Nucleus accumbens (tissue), 56 donors: ENCODE measurements at places on chromosomes 5 and 9.

DNA sequence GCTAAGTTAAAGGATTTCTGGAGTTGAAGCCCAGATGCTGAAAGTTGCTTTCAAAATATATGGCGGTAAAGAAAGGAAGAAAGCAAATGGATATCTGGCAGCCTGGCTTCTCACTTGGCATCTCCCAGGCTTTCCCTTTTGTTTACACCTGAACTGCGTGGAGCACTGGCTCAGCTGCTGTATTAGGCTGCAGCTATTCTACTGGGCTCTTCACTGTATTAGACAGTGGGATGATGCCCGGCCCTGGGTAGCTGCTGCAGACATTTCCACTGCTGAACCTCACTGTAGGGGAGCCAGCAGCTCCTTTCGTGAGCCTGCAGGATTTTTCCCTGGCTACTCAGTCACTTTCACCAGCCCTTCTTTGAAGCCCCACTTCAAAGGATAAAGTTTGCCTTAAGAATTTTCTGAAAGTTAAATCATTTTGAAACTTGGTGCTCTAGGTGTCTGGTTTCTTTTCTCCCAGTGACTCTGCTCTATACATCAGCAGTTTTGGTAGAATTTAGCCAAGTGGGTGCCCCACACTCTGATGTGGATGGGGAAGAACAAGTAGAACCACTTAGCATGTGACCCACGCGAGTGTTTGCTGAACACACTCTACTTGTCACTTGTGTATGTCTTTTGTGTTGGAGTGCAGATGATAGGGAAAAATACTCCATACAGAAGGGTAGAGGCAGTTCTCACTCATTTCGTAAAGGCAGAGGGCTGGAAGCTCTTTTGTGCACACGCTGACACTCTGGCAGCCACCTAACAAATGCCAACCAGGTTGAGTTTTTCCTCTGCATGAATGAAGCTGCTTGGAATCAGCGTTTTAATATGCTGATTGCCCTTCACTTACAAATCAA, 49.9 kb downstream of the C9orf152 start:
- DNase-seq = no peak

- peak; percentile 13 for DNase-seq
Measured at GRCh38 chr5:141681695-141682641, at the start of gene ARAP3. TSS of gene ARAP3 (minus strand) at chr5:141682230. CDS start at chr5:141680486, 1,744 bp downstream.

- no peak for DNase-seq
Measured at GRCh38 chr9:33304362-33304761, 14.0 kb downstream of the NFX1 start.

DNA sequence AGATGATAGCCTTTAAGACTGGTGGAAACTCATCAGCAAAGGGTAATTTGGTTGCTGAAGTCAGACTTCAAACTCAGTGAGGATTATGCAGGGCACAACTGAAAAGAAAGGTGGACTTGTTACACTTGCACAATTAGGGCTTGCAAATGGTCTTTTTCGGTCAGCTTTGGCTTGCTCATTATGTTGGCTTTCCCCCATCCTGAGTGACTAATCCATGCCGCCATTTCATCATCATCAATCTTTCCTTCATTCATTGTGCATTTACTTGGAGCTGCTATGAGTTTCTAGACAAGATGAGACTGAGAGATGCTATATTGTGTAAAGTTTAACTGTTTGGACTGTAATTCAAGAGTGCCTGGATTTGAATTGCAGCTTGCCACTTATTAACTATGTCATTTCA, 134.8 kb upstream of the PPP1R2B start:
- no peak for DNase-seq

- no peak for DNase-seq
Measured at GRCh38 chr9:121120386-121120785, 45.6 kb downstream of the CNTRL start.

- no peak for DNase-seq
Measured at GRCh38 chr5:16245956-16246355, 66.4 kb upstream of the MARCHF11 start.

- no peak for DNase-seq
Measured at GRCh38 chr5:137279521-137280231, 219.4 kb downstream of the SPOCK1 start.

GRCh38 chr5:66209794-66210193, 65.7 kb downstream of the SREK1 start:
- no peak for DNase-seq

DNA sequence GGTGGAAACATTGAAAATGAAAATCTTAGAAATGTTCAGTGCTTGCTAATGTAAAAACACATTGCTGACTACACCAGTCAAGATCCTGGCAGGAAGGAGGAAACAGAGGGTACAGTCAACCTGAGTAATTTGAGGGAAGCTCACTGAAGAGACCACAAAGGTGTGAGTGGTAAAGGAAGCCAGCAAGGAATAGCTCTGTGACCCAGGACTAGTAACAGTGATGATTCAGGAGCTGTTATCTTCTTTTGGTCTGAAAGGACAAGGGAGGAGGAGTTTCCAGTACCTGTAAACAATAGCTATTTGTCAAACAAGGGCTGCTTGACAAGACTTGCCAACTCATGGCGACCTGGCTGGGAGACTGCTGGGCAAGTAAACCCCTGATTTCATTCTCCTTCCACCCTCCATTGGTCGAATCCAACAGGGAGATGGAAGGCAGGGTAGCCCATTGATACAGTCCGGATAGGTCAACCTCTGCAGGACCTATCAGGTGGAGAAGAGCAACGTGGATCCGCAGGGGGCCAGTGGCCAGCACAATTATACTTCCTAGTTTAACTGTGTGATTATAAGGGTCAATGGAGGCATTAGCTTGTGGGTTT, 68.1 kb downstream of the MAMDC2 start:
- DNase-seq = no peak

GRCh38 chr5:154394307-154394706, 51.5 kb upstream of the SAP30L start:
- DNase-seq = no peak

- DNase-seq = no peak
Measured at GRCh38 chr9:93962017-93962416, 6.9 kb upstream of the BARX1 start.

- no peak for DNase-seq
Measured at GRCh38 chr9:130276121-130276520, 10.6 kb downstream of the HMCN2 start.

GRCh38 chr9:94899464-94900221, 173.1 kb downstream of the AOPEP start:
- no peak for DNase-seq

DNA sequence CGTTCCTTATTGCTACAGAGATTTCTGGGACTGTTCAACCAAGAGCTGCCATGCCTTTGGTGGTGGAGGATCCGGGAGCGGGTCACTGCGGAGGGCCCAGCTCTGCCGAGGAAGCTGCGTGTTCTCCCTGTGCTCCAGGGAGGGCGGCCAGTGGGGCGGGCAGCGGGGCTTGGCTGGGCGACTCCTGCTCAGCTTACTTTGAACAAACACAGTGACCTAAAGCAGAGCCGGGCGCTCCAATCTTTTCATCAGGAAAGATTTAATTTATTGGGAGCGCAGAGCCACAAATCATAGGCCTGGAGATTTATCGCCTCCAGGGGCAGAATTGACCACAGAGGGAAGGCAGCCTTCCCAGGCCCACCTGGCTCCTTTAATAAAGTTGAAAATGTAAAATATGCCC, 27.7 kb downstream of the LHX3 start:
- DNase-seq = no peak

GRCh38 chr5:77366717-77367500, 125.2 kb downstream of the WDR41 start:
- DNase-seq = no peak

GRCh38 chr5:41831155-41831554, 39.1 kb downstream of the OXCT1 start:
- no peak for DNase-seq

GRCh38 chr5:54669845-54670244, 152.3 kb downstream of the SNX18 start:
- no peak for DNase-seq

GRCh38 chr9:34675048-34675714, 12.7 kb upstream of the CCL27 start:
- peak; percentile 58 for DNase-seq

GRCh38 chr5:37721447-37721871, 118.4 kb downstream of the GDNF start:
- DNase-seq = no peak

DNA sequence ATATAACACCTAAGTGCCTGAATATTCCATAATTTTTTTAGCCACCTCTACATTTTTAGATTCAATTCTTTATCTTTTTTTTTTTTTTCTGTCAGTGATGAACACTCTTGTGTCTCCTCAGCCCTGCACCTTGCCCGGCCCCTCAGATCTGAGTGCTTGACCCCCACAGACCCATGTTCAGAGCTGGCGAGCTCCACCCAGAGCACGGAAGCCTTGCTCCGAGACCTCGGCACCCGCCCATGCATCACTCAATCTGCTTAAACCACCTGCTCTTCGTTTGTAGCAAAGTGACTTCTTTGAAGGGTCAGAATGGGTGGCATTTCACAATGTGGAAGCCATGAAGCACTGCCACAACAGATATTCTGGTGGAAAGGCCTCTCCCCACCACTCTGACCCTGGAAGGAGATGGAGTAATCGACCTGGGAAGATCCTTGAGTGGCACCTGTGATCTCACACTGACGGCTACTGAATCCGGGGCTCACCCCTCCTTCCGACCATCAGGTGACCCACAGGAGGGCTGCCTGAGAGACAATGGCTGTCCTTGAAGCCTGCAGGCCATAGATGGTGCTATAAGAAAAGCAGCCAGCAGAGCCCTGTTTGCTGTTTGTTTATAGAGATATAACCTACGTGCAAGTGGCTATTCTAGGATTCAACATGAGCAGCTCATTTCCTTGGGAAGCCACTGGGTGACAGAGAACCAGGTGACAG, 261.1 kb upstream of the IRX4 start:
- DNase-seq = no peak

DNA sequence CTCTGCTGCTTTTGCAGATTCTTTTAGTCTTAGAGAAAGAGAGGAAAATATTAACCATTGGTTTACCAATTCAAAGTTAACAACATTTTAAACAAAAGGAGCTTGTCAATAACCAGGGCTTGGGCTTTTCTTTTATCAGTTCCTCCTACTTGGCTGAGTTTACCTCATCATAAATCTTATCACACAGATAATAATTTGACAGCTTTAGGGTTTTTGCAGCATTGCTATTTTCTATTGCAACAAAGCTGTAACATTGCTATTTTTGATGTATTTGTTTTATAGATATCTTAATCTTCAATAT, 9.8 kb upstream of the ABL1 start:
- no peak for DNase-seq

DNA sequence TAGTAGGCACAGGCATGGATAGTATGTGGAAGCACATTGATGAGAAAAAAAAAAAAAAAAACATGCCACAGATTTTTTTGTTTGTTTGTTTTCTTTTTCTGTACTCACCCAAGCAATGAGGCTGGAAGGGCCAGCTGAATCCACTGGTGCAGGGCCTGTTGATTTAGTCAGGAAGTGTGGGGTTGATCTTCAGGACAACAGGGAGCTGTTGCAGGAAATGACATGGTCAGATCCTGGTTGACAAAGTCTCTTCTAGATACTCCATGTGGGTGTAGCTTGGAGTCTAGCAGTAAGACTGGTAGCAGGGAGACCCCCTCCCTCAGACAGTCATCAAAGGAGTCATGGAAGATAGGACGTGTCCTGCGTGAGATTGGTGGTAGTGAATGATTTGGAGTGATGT, 191.8 kb downstream of the PAPPA start:
- DNase-seq = no peak

- DNase-seq = no peak
Measured at GRCh38 chr5:173851595-173852243, 36.4 kb upstream of the CPEB4 start.

DNA sequence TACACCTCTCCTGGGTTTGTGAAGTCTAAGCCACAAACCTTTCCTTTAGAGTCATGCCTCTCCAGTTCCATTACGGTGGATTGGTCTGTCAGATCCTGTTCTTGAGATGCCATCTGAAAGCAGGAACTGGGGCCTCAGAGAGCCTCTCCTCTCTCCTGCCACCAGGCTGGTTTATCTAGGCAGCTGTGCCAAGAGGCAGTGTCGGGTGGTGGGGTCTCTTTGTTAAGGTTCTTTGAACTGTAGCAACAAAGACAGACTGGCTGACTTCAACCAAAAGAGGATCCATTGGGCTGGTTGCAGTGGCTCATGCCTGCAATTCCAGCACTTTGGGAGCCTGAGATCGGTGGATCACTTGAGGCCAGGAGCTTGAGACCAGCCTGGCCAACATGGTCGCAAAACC, 66.0 kb upstream of the ANGPTL2 start:
- DNase-seq = no peak

- DNase-seq = no peak
Measured at GRCh38 chr9:131635285-131635684, 90.0 kb downstream of the PRRT1B start.

GRCh38 chr9:13899924-13900323, 414.0 kb downstream of the NFIB start:
- DNase-seq = no peak

- DNase-seq = no peak
Measured at GRCh38 chr9:132239999-132240840, 78.4 kb downstream of the NTNG2 start.

DNA sequence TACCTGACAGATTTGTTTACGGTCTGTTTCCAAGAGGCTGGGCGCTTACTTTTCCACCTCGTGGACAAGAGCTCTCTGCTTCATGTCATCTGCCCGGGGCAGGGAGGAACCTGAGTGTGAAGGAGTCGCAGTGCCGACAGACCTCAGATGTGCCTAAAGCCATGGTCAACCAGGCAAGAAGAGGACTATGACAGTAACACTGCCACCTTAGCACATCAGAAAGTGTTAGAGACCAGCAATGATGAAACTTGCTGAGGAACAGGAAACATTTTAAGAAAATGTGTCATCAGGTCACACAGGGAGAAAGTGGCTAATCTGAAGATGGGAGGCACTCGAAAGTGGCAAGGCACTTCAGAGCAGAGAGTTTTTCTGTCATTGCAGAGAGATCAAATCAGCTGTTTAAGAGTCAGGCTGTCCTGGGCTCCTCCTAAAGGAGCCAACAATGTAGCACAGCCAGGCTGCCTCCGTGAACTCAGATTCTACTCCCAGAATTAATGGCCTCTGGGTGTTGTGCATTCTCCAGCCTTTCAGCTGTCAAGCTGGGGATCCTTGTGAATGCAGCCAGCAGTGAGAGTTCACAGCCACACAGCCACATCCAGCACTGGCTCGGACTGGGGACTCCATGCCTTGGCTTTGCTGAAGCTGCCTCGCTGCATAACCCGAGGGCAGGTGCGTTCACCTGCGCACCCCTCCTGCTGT, 94.6 kb downstream of the RAPGEF1 start:
- no peak for DNase-seq

DNA sequence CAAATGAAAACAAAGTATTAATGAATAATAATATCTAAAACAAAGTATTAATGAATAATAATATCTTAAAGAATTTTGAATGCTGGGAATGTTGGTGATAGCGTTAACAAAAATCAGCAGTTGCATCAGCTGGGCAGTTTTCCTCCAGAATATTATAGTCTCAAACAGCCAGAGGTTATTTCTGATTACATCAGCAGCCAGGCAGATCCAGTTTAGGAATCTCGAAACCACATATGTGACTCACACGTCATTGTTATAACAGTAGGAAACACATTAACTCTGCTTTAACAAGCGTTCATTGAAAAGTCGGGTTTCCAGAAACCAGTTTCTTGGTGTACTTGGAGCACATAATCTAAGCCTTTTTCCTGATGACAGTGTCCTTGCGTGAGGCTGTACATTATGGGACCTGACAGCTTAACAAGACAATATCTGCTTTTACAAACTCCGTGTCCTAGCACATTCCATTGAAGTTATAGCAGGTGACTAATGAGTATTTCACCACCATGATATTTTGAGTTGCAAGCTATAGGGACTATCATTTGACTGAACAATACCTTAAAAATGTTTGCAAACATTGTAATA, 559.5 kb upstream of the KLF4 start:
- no peak for DNase-seq

- DNase-seq = no peak
Measured at GRCh38 chr5:181189962-181190710, 14.9 kb downstream of the TRIM7 start.
